GM23248 (cell line): ENCODE measurements at places on chromosomes 3 and 15. TPM values are rescaled to one million over a fixed set of nuclear protein-coding genes. Genes with fewer than 3 reads are reported as not detected.

Gene PPP1R14D
- polyA plus RNA-seq = not detected in 2 replicates

Gene BMF
- polyA plus RNA-seq = 0.40 and 0.41 TPM in 2 replicates

Gene TMC3
- not detected in 2 replicates for polyA plus RNA-seq

Gene ZIC4
- 4.3 and 6.3 TPM in 2 replicates for polyA plus RNA-seq

Gene CISH
- 0.79 and 1.6 TPM in 2 replicates for polyA plus RNA-seq

Gene SKIL
- polyA plus RNA-seq = 27.9 and 28.6 TPM in 2 replicates

Gene C3orf80
- 0.19 and 0.25 TPM in 2 replicates for polyA plus RNA-seq

Gene PP2D1
- polyA plus RNA-seq = 0.16 TPM in 1 of 2 replicates, not detected in the other

Gene RBP2
- polyA plus RNA-seq = not detected in 2 replicates
